AG09319 (cell line): ENCODE measurements at places on chromosomes 12 and 14.

DNA sequence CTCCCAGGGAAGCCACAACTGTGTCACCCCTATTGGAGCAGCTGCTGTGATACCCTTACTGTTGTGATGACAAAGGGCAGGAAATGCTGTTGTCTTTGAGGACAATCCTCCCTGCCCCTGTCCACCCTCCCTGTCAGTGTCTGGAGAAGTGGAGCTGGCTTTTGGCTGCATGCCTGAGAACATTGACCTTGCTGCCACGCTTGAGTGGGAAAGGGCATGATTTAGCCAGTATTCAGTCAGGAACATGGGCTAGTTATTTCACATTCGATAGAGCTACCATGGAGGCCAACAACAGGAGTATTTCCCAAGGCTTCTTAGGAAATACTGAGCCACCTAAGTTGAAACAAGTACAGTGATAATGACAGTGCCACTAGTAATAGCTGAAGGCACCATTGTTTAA lies 59.4 kb downstream of the MYRFL start:
- no peak for DNase-seq

GRCh38 chr12:94762943-94763342 lies 112.6 kb upstream of the TMCC3 start:
- no peak for DNase-seq

GRCh38 chr14:102629808-102630350 lies 37.4 kb downstream of the RCOR1 start:
- no peak for DNase-seq

- DNase-seq = no peak
These were observed 47.6 kb downstream of the TMEM132C start for GRCh38 chr12:128314611-128315010.

DNA sequence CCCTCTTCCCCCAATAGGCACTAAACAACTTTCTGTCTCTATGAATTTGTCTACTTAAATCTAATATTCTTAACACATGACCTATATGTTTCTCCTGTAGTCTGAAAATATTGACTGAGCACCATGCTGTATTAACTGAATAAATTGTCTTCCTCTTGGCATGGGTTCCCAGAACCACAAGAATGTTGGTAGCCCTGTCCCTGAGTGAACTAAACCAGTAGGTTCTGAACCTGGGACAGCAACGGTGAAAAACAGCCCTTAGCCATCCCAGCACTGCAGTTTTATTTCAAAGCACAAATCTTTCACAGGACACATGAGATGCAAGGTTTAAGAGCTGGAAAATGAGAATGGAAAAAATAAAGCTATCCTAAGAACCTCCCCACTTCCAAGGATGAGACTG lies 20.4 kb upstream of the HSP90B1 start:
- DNase-seq = no peak

DNA sequence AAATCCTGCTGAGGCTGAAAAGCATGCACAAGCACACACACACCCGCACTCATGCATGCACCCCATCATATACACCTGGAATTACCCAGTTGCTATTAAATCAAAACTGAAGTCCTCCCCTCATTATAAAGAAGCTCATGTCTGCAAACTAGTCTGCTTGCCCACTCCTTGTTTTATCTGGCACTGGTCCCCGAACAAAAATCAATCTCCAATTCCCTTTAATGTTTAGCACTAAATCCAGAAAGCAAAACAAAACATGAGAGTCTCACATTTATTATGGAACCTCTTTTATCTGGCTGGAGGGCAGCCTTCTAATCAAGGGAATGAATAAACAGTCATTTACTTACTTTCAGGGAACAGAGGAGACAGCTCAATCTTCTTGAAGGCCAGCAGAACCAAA lies 1093.4 kb upstream of the FLRT2 start:
- DNase-seq = no peak

DNA sequence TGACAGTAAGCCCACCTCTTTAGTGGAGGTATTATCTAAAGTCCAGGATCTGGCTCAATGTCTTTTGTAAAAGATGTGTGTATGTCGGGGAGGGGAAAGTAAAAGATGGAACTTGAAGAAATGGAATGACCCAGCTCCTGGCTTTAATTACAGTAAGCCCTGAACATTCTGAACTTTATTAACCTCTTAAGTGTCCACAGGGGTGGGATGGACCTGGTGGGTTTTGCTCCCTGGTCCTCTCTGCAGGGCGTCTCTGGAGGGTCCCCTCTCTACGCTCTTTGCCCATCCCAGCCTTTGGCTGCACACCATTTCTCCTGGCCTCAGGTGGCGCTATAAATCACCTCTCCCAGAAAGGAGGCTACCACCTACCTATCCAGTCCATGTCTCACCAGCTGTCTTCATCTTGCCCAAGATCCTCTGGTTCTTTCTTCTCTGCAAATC lies 3.7 kb upstream of the CISTR start:
- no peak for DNase-seq

GRCh38 chr14:88168498-88169165 lies 154.4 kb downstream of the KCNK10 start:
- no peak for DNase-seq

GRCh38 chr14:78227248-78228077 lies 57.3 kb downstream of the NRXN3 start:
- no peak for DNase-seq

DNA sequence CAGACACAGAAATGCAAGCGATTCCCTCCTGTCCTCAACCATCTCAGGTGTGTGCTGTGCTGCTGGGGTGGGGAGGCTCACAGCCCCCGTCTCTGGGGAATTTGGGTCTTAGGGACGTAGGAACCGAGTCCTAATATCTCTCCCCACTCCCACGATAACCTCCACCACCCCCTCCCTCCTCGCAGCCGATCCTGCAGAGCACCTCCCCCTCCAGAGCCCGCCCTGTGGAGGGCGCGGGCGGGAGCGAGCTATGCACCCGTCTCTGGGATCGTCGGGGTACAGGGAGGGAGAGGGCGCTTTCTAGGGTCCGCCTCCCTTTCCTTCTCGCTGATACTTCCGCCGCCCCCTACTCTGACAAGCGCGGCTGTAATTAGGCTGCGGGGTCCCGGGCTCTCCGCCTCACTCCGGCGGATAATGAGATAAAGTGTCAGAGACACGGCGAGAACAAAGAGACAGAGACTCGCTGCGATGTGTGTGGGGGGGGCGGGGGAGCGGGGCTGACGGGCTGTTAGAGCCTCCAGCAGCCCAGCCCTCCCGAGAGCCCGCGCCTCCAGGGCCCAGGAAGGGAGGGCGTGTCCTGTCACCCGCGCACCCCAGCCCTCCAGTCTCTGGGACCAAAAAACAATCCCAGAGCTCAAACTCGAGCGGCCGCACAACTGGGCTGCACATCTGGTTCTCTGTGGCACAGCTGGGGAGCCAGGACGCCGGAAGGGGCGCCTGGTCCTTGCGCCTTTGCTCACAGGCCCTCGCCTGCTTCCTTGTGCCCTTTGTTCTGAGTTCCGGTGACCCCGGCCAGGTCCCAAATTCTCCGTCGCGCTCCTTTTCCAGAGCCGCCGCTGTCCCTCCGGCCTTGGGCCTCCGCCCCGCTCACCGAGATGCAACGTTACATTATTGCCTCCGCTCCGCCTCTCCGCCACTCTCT lies 8.7 kb downstream of the SHMT2 start:
- no peak for DNase-seq

DNA sequence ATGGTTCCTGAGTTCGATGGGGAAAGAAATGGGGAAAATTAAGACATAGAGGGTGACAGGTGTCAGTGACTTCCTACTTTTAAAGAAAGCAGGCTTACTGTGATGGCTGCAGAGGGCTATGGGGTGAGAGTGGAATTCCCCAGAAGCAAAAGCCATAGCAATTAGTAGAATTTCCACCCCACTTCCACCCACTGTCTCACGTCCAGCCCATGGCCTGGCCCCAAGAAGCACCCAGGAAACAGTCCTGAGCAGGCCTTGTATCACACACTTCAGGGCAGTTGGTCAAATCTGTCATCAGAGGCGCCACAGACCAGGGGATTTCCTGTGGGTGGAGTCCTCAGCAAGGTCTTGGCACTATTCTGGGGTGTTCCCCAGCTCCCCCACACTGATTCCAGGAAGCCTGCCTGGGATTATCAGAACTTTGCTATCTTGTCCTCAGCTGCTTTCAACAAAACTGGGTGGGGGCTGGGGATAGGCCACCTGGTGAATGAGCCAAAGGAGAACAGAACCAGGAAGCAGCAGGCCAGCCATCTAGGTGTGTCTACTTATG lies 120.1 kb upstream of the CCND2 start:
- DNase-seq = no peak

GRCh38 chr14:102833991-102834390 lies 56.7 kb downstream of the TRAF3 start:
- no peak for DNase-seq

DNA sequence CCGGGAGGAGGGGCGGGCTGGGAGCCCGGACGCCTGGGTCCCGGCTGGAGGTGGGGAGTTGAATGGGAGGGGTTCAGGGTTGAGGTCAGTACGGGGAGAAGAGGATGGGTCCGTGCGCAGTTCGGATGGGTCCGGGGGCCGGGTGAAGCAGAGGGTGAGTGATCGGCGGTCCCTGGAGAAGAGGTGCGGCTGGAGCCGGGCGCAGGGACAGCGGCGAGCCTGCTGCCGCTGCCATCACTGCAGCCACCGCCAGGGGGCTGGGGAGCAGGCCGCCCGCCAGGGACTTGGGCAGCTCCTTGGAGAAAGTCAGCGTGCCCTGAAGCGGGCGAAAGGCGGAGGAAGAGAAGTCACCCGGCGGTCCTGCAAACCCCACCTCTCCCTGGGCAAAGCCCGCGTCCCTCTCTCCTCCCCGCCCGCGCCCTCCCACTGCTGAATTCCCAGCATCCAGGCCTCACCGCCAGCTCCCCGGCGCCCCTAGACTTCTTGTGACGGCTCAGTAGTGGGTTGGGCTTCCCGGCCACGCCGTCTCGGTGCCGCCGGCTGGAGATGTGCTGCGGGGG lies 6.0 kb upstream of the GPR84 start:
- peak; percentile 69 for DNase-seq

GRCh38 chr12:87756111-87756510 lies 273.1 kb downstream of the C12orf50 start:
- DNase-seq = peak; percentile 77

GRCh38 chr14:24179294-24179960 lies 7.5 kb downstream of the REC8 start:
- DNase-seq = no peak

GRCh38 chr12:47022296-47022695 lies 57.1 kb upstream of the PCED1B start:
- DNase-seq = no peak
